ENCODE measurements at places on chromosomes 7 and 10.

DNA sequence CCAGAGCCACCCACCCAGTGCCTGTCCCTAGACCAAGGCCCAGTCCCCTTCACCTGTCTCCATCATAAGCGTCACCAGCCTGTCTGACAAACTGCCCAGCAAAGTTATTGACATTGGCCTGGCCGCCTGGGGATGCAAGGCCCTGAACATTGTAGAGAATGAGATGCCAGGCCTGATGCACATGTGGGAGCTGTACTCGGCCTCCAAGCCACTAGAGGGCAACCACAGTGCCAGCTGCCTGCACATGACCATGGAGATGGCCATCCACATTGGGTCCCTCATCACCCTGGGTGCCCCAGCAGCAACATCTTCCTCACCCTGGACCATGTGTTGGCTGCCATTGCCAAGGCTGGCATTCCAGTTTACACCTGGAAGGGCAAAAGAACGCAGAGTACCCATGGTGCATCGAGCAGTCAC lies 63.7 kb upstream of the ANTXRL start:
- no peak for DNase-seq

DNA sequence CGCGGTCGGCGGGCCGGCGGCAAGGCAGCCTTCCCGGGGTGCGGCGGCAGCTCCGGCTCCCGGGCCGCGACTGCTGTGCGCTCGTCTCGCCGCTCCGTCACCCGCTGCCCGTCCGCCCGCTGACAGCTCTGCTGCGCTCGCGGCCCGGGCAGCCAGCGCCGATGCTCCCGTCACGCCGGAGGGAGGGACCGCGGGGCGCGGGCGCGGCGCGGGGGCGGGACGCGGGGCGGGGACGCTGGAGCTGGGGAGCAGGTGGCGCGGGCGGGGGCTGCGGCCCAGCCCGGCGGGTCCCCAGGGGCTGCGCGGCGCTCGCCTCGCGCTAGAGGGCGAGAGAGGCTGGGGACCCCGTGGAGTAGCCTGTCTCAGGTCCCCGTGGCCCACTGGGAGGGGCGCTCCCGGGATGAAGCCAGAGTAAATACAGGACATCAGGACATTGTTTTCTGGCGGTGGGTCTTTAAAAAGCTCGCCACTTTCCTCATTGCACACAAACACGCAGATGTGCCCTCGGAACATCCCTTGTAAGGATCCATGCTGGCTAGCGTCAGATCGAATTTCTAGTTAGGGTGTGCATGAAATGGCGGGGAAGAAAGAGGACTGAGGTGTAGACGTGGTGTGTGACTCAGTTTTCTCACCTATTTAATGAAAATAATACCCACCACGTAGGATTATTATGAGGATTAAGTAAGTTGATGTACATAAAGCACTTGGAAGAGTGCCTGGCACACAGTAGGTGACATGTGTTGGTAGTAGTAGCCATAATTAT lies at the start of gene ELAPOR2:
Gene ELAPOR2 (minus strand): TSS at position 130 of the 763 bp plus-strand sequence. CDS start 141 bp downstream, outside the sequence.
- DNase-seq, result peak; percentile 57

DNA sequence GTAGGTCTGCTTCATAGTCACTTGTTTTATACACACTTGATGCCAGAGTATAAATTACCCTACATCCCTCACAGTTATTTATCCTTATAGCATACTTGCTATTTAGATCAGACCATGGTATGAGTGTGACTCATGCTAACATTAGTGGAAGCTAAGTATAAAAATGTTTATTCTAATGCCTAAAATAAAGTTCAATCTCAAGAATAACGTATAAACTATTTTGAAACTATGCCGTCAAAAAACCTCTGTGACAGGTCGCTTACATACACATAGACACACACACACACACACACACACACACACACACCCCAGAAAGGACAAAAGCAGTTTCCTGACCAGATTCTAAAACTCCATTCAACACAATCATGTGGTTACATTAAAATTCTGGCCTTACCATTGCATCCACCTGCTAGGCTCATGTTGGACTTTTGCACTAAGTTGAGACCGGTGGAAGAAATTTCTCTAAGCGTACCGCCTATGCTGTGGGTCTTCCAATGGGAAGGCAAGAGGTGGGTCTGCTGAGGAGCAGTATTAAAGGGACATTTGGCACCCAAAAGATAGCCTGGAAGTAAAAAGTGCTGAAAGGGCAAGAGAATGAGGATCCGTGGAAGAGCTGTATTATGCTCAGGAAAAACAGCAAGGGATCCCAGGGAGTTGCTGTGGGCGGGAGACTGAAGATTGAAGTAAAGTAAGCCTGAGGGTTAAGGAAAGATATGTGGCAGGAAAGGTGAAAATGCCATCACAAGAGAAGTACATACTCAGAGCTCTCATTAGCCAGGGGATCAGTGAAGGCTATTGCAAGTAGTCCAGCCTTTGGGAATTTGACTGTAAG lies 5.0 kb downstream of the FOXP2 start:
- no peak for DNase-seq

DNA sequence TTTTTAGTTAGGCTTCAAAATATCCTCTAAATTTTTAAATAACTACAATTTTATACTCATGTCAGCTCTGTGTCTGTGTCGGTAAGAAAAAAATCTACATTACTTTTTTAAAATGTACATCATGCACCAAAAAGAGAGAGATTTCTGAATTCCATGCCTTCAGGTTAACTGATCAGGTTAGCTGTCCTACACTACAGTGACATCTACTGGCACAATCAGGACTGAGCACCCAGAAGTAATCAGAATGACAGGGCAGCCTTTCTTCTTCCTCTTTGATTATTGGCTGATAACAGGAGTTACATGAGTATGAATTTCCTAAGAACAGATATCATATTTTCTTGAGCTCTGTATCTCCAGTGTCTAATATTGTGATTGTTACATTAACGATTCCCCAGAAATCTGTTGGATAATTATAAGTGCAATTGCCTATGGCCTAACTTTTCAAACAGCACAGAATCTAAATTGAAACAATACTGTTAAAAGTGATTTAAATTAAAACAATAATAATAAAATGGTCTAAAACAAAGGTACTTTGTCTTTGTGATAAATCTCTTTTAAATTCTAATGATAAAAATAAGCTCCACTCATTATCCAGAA lies 41.8 kb upstream of the HYCC1 start:
- DNase-seq, result peak; percentile 40

- no peak for DNase-seq
These were observed 8.2 kb upstream of the NDST2 start for GRCh38 chr10:73819513-73820093.

- DNase-seq, result no peak
These were observed 145.0 kb upstream of the YAE1 start for GRCh38 chr7:39421251-39421650.

DNA sequence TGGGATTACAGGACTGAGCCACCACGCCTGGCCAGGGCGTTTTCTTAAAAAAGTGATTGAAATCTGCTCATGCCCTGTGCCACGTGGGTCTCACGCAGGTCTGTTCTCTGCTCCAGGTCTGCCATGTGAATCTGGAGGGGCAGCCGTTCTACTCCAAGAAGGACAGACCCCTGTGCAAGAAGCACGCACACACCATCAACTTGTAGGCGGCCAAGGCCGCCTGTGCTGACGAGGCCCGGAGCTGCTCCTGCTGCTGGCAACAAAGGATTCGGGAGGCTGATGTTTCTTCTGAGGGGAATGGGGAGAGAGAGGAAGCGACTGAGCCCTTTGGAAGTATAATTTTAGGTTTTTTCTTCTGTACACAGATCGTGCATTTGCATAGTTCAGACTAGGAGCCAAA lies 23.6 kb upstream of the BMPR1A start:
- DNase-seq, result no peak

GRCh38 chr7:149285603-149286002 lies 23.6 kb downstream of the ZNF783 start:
- no peak for DNase-seq

DNA sequence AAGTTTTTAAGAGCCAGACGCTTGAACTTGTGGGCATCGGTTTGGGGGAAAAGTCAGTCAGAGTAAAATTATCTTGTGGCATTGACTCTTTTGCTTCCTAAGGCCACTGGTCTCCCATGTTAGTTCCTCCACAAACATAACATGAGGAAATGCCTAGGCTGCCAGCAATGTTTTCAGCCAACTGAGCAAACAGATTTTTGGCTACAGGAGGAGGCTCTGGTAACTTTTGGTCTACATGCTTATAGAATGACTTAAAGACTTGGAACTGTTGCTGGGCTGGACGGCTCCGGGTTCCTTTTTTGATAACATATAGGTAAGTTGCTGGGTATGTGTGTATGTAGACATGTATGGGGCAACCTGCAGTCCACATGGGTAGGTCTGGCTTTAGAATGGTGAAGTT lies 9.6 kb upstream of the ZNF239 start:
- DNase-seq, result no peak

DNA sequence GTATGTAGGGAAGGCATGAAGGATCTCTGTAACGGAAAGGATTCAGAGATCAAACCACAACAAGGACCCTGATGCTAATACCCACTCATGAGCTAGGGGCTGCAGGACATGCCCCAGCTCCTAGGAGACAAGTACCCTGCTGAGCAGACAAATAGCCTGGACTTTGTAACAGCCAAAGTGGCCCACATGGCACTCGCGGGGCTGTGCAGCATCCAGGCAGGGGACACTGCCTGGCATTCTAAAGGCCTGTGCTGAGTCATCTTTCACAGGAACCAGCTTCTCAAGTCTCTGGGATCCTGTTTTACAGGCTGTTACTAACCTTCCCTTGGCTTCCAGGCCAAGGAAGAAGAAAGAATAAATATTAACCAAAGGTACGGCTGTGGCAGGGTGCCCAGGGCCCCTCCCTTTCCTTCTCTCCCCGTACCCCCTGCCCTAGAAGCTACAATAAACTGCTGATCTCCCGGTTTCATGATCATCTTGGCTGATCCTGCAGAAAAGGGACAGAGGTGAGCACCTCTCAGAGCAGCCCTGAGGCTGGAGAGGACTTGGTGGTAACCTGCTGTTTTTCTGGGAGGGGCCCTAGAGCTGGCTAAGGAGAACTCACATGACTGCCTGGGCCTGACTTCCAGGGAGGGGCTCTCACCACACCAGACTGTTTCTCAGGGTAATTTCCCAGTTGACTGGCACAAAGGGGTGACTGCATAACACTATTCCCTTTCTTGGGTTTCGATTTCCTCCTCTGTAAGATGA lies 4.2 kb upstream of the RPEL1 start:
- no peak for DNase-seq

GRCh38 chr7:44432381-44432977 lies 58.0 kb downstream of the NUDCD3 start:
- DNase-seq, result no peak

DNA sequence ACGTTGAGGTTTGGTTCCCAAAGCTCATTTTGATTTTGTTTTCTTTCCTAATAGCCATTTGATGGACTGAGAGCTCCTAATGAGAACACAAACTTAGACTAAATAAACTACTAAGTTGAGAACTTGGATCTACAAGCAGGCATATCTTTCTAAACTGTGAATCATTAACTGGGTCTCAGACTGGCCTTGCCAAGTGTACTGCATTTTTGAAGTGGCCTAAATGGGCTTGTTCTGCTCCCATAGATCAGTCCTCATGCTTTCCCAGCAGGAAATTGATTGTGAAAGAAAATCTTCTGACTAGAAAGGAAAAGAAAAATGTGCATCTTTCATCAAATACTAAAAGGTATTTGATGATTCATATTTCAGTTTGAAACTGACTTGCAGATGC lies 46.7 kb upstream of the RBM33 start:
- no peak for DNase-seq

DNA sequence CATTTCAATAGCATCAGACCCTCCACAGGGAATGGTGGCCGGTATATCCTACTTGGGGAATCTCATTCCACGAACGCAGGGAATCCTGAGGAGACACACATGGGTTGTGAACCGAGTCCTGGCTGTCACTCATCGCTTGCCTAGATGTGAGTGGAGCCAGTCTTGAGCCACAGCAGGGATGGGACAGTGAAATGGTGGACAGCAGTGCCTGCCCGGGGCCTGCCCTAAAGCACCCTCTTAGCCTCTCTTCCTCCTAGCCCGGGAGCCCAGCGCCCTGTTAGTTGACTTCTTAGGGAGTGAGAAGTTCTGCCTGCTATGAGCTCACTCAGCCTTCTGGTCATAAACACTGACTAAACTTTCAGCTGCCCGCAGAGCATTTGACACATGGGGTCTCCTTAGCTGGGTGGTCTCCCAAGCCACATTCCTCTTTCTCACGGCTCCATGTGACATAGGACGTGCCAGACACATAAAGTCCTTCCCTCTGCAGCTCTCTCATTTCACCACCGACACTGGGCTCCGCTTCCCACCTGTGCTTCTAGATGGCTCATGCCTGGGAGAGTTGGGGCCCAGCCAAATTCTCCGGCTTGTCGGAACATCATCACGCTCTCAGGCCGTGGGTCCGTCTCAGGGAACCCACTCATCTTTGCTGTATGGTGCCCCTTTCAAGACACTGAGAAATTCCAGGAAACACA lies 60.9 kb downstream of the TCERG1L start:
- no peak for DNase-seq

DNA sequence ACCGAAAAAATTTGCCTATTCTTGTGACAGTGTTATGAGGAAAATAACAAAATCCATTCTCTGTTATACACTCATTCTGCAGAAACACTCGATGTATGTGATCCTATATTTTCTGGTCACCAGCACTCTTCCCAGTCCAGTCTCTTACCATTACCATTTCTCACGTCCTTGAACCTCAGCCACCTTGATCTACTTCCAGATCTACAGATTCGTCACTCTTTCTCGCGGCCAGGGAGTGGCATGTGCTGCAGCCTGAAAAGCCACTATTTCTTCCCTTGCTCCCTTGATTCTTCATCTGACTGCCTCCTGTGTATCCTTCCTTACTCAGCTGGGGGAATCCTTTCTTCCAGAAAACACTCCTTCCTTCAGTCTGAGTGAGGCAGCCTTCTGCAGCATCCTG lies 14.1 kb upstream of the TAF3 start:
- DNase-seq, result no peak

DNA sequence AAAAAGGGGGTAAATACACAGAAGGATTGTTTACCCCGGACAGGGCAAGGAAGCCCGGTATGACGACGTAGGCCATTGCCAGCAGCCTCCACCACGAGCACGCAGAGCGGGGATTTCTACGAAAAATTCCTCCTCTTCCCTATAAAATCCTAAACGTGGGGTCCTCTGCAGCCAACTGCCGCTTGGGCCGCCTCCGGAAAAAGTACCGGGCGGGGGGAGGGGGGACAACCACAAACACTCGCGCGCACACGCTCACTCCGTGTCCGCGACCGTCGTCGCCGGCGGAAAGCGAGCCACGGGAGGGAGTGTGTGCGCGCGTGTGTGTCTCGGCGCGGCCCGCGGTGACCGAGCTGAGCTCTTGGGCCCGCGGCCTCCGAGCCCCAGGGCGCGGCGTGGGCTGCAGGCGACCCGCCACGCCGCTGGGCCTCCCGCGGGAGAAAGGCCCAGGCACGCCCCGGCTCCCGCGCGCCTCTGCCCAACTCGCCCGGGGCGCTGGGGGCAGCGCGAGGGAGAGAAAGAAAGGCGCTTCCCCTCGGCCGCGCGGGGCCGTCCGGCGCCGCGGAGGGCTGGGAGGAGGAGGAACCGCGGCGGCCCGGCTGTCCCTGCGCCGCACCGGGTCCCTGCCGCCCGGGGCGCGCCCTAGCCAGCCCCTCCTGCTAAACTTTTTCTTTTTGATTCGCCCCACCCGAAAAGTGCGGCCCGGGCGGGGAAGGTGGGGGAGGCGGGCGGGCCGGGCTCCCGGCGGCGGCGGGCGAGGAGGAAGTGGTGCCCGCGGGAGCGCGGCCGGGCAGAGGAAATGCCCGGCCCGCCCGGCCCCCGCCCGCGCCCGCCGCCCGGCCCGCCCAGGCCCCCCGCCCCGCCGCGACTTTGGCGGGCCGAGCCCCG lies 1.5 kb downstream of the CTBP2 start:
- no peak for DNase-seq

- DNase-seq, result no peak
These were observed 21.0 kb upstream of the AGMO start for GRCh38 chr7:15582773-15583172.

- no peak for DNase-seq
These were observed 282.7 kb upstream of the SEMA3D start for GRCh38 chr7:85469446-85470010.
